ENCODE measurements at places on chromosomes 16 and 17. TPM values are rescaled to one million over a fixed set of nuclear protein-coding genes. Genes with fewer than 3 reads are reported as not detected.

GRCh38 chr17:80762076-80762475 is 217.4 kb downstream of the RPTOR start:
- DNase-seq, result no peak

DNA sequence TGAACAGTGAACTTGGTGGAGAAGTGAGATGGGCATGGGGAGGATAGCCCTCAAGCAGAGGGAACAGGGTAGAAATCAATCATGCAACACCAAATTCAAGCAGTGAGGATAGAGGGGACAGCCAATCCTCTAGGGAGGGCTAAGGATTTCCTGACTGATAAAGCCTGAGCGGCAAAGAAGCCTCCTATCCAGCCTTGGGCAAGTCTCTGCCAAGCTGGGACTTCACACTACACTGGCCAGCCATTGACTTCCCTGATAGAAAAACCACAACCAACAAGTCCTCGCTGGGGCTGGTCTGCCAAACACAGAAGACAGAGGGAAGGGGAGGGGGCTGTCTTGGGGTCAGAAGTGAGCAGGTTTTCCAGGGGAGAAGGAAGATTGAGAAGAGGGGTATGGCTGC is 2.5 kb upstream of the FBXL19 start:
- DNase-seq, result no peak

DNA sequence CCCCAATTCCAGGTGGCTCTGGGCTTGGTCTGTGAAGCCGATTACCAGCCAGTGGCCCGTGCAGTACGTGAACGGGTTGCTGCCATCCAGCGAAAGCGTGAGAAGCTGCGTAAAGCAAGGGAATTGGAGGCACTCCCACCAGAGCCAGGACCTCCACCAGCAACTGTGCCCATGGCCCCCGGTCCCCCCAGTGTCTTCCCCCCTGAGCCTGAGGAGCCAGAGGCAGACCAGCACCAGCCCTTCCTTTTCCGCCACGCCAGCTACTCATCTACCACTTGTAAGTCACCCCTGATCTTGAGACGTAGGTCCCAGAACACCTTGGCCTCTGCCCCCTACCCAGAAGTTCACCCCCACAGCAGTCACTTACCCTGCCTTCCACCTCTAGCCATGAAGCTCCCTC is 6.9 kb downstream of the WNK4 start:
- no peak for DNase-seq

DNA sequence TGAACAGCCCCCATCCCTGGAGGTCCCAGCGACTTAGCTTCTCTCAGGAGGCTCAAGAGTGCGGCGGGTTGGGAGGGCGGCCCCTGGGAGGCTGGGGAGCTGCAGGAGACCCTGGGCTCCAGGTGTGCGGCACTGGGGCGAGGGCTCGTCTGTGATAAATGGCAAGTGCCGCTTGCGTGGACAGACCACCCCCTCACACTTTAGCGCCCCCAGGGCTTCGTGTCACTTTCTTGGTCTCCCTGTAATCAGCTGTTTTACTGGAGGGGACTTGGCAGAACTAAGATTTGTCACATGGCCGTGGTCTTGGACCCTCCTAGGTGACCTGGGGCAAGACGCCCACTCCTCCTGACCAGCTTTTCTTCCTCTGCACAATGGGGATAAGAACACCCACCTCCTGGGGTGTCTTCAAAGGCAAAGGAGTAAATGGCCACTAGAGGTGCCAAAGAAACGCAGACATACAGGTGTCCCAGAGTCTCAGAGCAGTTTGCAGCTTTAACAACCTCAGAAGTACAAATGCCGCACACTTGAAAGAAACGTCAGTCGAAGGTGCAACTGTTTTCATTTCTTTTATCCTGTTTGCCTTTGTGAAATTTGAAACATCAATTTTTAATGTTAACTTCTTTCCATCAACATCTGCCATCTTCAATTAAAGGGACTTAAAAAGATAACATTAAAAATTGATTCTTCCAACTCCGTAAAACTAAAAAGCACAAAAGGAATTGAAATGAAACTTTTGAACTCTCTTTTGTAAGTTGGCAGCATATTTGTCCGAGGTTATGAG is 946 bp downstream of the OSGIN1 start:
- no peak for DNase-seq

The CDH3 gene
- 0.32 TPM for total RNA-seq

The VMO1 gene
- not detected for total RNA-seq

The KRT32 gene
- total RNA-seq, result not detected

The FAM20A gene
- not detected for total RNA-seq

The TTYH2 gene
- total RNA-seq, result 23.3 TPM

The TEKT5 gene
- total RNA-seq, result not detected

The UNC119 gene
- 66.9 TPM for total RNA-seq
